ENCODE measurements at places on chromosomes 16 and 17.
A peak's percentile ranks its signal among the peaks of the same experiment; 100 is the strongest.

GRCh38 chr16:47721006-47721637 lies 260.0 kb downstream of the PHKB start:
- DNase-seq = no peak

DNA sequence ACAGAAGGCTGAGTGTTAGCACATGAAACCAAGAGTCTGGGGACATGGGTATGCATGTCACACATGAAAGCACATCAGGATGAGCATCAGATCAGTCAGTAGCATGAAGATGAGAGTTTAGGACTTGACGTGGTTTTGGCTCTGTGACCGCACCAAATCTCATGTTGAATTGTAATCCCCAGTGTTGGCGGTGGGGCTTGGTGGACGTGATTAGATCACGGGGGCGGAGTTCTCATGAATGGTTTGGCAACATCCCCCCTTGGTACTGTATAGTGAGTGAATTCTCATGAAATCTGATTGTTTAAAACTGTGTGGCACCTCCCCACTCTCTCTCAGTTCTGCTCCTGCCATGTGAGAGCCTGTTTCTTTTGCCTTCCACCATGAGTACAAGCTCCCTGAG lies 46.4 kb downstream of the CNGB1 start:
- DNase-seq = no peak

DNA sequence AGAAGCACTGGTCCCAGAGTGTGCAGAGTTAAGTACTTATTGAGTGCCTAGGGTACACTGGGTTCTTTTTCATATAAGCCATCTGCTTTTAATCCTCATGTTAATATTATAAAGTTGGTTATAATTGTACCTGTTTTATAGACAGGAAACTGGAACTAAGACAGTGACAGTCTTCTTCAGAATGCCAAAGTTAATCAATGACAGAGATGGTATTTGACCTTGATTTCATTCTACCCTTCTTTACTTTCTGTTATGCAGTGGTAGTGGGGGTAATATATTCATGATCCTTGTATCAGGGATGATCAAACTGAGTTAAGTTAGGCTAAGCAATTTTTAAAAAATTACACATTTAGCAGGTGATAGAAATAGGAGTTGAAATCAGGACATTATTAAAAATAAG lies 108.6 kb upstream of the GOT2 start:
- no peak for DNase-seq

GRCh38 chr17:43832168-43832975 lies 574 bp downstream of the MPP3 start:
- no peak for DNase-seq

GRCh38 chr16:53304334-53304733 lies 129.9 kb upstream of the RBL2 start:
- no peak for DNase-seq

- no peak for DNase-seq
Observed at GRCh38 chr17:75707079-75707571, 14.1 kb upstream of the ITGB4 start.

- peak; percentile 37 for DNase-seq
Observed at GRCh38 chr17:38871247-38872015, 1.6 kb downstream of the LASP1 start.

DNA sequence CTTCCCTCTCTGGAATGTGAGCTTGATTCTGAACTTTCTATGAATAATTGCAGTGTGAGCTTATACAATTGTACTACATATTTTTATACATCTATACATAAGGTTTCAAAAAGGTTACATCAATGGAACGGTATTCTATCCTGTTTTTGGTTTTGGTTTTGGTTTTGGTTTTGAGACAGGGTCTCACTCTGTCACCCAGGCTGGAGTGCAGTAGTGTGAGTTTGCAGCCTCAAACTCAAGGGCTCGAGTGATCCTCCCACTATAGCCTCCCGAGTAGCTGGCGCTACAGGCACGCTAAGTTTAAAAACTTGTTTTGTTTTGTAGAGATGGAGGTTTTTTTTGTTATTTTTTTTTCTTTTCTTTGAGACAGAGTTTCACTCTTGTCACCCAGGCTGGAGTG lies 1.1 kb downstream of the CTRB1 start:
- DNase-seq = no peak

DNA sequence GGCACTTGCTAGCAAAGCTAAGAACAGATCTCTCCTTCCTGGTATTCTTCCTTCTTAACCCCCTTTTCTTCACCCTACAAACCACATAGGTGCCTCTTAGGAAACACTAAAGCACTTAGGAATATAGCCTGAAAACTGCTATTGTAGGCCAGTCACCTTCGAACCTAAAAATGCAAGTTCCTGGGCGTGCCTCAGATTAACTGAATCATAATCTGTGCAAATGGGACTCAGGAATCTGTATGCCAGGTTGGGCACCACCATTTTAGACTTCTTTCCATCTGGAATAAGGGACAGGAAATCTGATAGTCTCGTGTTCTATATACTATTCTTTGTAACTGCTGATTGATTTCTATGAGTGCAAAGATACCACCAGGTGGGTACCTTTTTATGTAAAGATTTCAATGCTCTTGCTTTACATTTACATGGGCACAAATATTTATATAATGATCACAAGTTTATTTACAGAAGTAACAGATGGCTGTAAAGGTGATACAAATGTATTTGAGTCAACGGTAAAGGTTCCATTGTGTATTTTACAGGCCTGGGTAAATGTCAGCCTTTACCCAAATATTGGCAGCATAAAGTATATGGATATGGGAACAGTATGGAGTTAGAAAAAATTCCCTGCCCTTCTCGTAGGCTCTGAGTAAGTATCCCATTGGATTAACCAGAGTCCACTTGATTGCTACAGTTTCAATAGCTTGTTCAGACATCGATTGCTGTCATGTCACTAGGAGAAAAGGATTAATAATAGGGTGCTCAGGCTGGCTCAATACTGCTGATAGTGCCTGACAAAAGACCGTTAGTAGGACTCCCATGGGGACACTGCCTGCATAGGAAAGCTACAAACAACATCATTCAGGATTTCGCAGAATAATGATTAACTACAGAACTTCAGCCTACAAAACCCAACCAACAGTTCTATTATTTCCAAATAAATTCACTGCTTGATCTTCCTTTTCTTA lies 124.7 kb downstream of the SNX11 start:
- DNase-seq = no peak

GRCh38 chr17:74160656-74161502 lies 42.6 kb upstream of the RPL38 start:
- no peak for DNase-seq

DNA sequence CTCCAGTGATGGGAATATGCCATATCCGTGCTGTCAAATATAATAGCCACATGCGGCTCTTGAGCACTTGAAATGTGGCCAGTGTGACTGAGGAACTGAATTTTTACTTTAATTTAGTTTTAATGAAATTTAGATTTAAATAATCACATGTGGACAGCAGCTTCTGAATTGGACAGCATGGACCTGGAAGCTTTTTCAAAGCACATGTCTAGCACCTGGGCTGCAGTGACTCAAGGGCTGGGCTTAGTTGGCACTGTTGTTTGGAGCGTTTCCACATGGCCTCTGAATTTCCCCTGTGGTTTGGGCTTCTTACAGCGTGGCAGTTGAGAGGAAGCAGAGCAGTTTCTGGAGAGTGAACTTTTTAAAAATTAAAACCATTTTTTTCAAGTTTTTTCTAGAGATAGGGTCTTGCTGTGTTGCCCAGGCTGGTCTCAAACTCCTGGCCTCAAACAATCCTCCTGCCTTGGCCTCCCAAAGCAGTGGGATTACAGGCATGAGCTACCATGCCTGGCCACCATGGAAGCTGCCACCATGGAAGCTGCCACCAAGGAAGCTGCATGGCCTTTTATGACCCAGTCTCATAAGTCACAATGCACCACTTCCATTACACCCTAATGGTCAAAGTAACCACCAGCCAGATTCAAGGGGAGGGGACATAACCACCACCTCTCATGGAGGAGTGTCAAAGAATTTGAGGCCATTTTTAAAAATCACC lies 6.7 kb upstream of the TOB1 start:
- no peak for DNase-seq

- no peak for DNase-seq
Observed at GRCh38 chr17:40331743-40332641, 23.0 kb downstream of the RARA start.

GRCh38 chr17:4704991-4705390 lies 1.1 kb upstream of the PELP1 start:
- no peak for DNase-seq

- DNase-seq = no peak
Observed at GRCh38 chr17:20008242-20009051, 712 bp upstream of the SPECC1 start.

DNA sequence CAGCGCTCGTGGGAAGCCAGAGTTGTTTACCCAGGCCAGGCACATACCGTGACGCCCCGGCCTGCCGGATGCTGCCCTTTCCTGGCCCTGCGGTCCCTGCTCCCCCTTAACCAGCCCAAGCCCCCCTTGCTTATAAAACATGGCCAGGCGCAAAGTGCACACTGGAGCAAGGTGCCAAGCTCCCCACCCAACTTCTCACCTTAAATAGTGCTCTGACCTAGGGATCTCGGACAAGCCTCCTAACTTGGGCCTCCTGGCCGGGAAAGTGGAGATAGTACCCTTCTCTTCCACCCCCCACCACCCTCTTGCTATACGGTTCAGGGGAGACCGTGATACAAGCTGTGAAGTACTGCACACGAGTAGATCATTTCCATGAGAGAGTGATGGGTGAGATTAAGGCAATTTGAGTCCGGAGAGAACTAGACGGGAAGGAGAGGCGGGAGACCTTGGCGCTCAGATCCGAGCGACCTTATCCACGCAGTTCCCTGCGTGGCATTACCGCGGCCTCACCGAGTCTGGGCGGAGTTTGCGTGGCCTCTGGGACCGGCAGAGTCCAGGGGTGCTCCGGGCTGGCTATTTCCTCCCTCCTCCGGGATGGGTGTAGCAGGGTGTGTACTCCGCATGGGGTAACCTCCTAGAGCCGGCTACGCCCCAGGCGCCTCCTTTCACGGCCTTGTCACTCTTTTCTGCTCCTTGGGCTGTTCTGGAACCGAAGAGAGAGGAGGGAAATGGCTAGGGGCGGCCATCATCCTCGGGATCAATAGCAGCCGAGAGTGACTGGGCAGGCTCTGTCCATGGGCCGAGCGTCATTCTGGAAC lies 4.4 kb upstream of the LHX1 start:
- DNase-seq = no peak

- DNase-seq = no peak
Observed at GRCh38 chr17:81401723-81402529, 6.7 kb downstream of the BAHCC1 start.

- DNase-seq = no peak
Observed at GRCh38 chr17:2178798-2179501, 124.0 kb downstream of the HIC1 start.

DNA sequence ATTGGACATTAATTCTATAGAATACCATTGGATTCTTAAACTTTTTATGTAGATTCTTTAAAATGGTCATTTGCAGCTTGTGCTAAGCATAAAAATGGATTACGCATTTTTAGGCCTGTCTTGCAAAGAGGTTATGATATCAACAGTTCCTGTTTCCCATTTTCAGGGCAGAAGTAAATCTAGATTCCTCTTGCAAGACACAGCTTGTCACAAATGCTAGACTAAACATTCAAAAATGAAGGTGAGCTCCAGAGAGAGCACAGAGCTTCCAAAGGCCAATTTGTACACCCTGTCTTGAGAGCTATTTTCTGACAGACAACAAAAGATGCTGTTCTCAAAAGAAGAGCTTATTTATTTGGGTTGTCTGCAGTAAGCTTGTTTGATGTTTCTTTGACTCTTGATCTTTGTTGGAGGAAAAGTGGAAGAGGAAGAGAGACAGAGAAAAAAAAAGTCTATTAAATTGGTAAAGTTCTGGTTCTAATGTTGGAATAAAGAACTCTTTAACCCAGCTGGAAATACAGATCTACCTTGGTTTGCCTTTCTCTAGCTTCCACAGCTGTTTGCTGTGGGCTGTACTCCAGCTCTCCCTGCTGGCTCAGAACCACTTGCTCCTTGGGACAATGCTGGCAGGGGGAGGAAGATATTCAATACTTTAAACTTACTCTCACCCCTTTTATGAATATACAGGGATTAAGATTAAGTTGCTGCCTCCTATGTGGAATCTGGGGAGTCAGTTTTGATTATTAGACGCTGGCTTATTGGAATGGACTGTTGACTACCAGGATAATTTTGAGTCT lies 651.8 kb downstream of the CDH11 start:
- no peak for DNase-seq

DNA sequence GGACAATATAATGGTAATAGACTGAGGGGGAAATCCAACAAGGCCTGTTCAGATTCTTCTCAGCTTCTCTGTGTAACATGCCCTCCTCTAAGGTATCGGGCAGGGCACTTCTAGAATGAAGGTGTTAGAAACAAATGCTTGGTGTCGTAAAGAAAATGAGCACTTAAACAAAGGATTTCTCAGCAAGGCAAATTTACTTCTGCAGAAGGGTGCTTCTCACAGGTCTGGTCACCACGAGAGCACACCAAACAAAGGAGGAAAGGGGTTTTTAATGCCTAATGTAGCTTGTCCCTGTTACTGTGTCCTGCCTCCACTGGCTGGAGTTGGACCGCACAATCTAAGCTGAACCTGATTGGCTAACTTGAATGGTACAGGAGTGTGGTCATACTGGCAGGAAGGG lies 642.6 kb upstream of the CDH8 start:
- no peak for DNase-seq

- no peak for DNase-seq
Observed at GRCh38 chr16:68374246-68374805, 63.5 kb downstream of the PRMT7 start.

DNA sequence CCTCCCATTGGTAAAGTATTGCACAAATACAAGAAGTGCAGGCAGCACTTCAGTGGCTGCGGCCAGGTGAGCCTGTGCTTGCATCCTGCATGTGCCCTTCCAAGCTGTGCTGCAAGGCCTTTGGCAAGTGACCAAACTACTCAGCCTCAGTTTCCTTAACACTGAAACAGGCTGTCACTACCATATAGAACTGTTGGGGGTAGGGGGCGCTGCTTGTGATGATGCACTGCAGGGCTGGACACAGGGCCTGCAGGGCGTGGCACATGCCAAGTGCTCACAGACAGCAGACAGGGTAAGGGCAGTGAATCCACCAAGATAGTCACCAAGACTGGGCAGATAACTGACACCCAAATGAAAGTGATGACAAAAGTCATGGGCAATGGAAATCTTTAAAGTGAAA lies 65.6 kb upstream of the SREBF1 start:
- no peak for DNase-seq
